Neuronal stem cell (in vitro differentiated cells): ENCODE measurements at places on chromosomes 12 and 14.

DNA sequence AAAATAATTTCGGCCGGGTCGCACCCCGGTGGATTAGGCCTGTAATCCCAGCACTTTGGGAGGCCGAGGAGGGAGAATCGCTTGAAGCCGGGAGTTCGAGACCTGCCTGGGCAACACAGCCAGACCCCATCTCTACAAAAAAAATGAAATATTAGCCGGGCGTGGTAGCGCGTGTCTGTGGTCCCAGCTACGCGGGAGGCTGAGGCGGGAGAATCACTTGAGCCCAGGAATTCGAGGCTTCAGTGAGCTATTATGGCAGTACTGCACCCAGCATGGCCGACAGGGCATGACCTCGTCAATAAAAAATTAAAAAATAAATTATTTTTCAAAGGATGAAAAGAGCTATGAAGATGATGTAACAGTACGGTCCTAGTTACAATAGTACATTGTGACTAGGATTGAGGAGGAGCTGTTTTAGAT lies 523 bp downstream of the GTF2H3 start:
- H3K27me3 ChIP-seq = no peaks in the 10 kb centered on the region
- H3K4me1 ChIP-seq = peaks cover 9% of the 10 kb centered on the region
- no peak for DNase-seq
- H3K27ac ChIP-seq = no peak overlapping the region
- peak overlapping the region; percentile 90 for H3K4me3 ChIP-seq

DNA sequence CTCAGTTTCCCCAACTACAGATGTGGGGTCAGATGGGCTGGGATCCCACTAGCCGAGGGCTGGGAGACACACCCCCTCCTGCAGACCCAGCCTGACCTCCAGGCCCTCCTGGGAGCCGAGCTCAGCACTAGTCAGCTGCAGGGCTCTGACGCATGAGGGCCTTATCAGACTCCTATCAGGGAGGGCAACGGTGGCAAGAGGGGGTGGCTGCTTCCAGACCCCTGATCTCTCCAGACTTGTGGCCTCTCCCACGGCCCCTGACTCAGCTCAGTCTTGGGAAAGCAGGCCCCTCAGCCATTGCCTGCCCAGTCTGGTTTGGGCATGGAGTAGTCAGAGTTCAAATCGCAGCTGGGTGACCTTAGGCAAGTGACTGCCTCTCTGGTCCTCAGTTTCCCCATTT lies 2.5 kb downstream of the RASAL1 start:
- peaks cover 19% of the 10 kb centered on the region for H3K27me3 ChIP-seq
- H3K4me1 ChIP-seq = no peaks in the 10 kb centered on the region
- H3K27ac ChIP-seq = no peak overlapping the region
- no peak for DNase-seq

DNA sequence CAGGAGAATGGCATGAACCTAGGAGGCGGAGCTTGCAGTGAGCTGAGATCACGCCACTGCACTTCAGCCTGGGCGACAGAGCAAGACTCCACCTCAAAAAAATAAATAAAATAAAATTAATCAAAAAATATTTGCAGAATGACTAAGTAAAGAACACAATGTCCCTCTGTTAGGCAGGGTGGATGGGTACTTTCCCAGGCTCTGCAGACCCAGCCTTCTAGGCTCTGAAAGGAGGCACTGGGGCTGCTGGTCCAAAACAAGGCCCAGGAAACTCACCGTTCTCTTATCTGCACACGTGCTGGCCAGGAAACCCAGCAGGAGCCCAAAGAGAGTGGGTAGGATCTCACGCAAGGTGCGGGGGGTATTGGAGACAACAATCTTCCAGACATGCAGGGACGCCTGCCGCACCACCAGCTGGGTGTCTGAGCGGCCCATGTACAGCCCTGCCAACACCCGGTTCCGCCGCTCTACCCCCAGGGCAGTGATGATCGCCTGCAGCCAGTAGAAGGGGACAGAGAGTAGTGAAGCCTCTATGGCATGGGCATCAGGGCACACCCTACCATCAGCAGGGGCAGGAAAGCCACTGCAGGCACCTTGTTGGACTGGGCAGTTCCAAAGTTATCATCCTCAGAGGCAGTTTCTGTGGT lies 25.8 kb upstream of the RAB35 start:
- no peaks in the 10 kb centered on the region for H3K27me3 ChIP-seq
- no peaks in the 10 kb centered on the region for H3K4me1 ChIP-seq
- H3K36me3 ChIP-seq = peaks cover 98% of the 10 kb centered on the region
- no peak overlapping the region for H3K4me3 ChIP-seq

- no peaks in the 10 kb centered on the region for H3K4me1 ChIP-seq
- no peak for DNase-seq
- H3K27me3 ChIP-seq = peaks cover 23% of the 10 kb centered on the region
- no peaks in the 10 kb centered on the region for H3K36me3 ChIP-seq
Observed at GRCh38 chr12:662566-663292, 516 bp downstream of the NINJ2 start.

GRCh38 chr14:63745858-63746425 lies 18.1 kb upstream of the SGPP1 start:
- DNase-seq = no peak
- H3K4me3 ChIP-seq = no peak overlapping the region
- no peak overlapping the region for H3K27ac ChIP-seq

- no peaks in the 10 kb centered on the region for H3K36me3 ChIP-seq
- no peak overlapping the region for H3K4me3 ChIP-seq
- DNase-seq = no peak
Observed at GRCh38 chr14:72503271-72503670, 390.6 kb downstream of the DPF3 start.

GRCh38 chr14:95233702-95234241 lies 76.4 kb upstream of the DICER1 start:
- H3K4me1 ChIP-seq = peaks cover 6% of the 10 kb centered on the region
- H3K4me3 ChIP-seq = no peak overlapping the region
- no peak overlapping the region for H3K27ac ChIP-seq
- H3K36me3 ChIP-seq = no peaks in the 10 kb centered on the region
- DNase-seq = no peak

GRCh38 chr14:55731311-55731872 lies 151.4 kb downstream of the KTN1 start:
- H3K4me3 ChIP-seq = no peak overlapping the region
- H3K27me3 ChIP-seq = no peaks in the 10 kb centered on the region
- no peak overlapping the region for H3K27ac ChIP-seq
- H3K4me1 ChIP-seq = peaks cover 3% of the 10 kb centered on the region
- H3K36me3 ChIP-seq = no peaks in the 10 kb centered on the region
- DNase-seq = no peak

- H3K27ac ChIP-seq = no peak overlapping the region
- H3K27me3 ChIP-seq = no peaks in the 10 kb centered on the region
- H3K4me1 ChIP-seq = peaks cover 2% of the 10 kb centered on the region
- no peaks in the 10 kb centered on the region for H3K36me3 ChIP-seq
Observed at GRCh38 chr12:130316251-130316650, 21.4 kb upstream of the PIWIL1 start.

- H3K36me3 ChIP-seq = peaks cover 14% of the 10 kb centered on the region
- no peak for DNase-seq
- no peak overlapping the region for H3K4me3 ChIP-seq
- no peak overlapping the region for H3K27ac ChIP-seq
- H3K27me3 ChIP-seq = no peaks in the 10 kb centered on the region
Observed at GRCh38 chr14:55373784-55374705, 37.6 kb downstream of the ATG14 start.
